ENCODE measurements at places on chromosomes 3 and 15. TPM values are rescaled to one million over a fixed set of nuclear protein-coding genes. Genes with fewer than 3 reads are reported as not detected.

The TNNC1 gene
- 18.7 TPM for total RNA-seq

The SH3GL3 gene
- total RNA-seq = not detected

The TRPC1 gene
- total RNA-seq = 7.6 TPM

The ADGRG7 gene
- not detected for total RNA-seq

The MESD gene
- total RNA-seq = 46.2 TPM

The CAMP gene
- not detected for total RNA-seq

The GOLGA8G gene
- not detected for total RNA-seq

The CPN2 gene
- total RNA-seq = 27.7 TPM

The DNAH12 gene
- 0.11 TPM for total RNA-seq

The COL6A5 gene
- not detected for total RNA-seq

The NEK11 gene
- 2.2 TPM for total RNA-seq

The CKMT1B gene
- 0.73 TPM for total RNA-seq

The FBLN2 gene
- total RNA-seq = not detected

The SEMA5B gene
- not detected for total RNA-seq

The RAB6B gene
- not detected for total RNA-seq

The CCDC39 gene
- total RNA-seq = not detected

The GCSAM gene
- total RNA-seq = not detected

The UBE2E2 gene
- 0.77 TPM for total RNA-seq

The CLSTN2 gene
- not detected for total RNA-seq

The MYRIP gene
- 0.60 TPM for total RNA-seq

The GOLGA6L7 gene
- total RNA-seq = not detected

The RPS27L gene
- 433 TPM for total RNA-seq

The SLC9A9 gene
- not detected for total RNA-seq

The LEKR1 gene
- total RNA-seq = 1.5 TPM

The IGSF11 gene
- total RNA-seq = not detected

The ST6GAL1 gene
- 62.1 TPM for total RNA-seq

The NKTR gene
- 24.9 TPM for total RNA-seq

The XCR1 gene
- total RNA-seq = not detected

The GOLGA6L9 gene
- 2.2 TPM for total RNA-seq

The CLDN18 gene
- not detected for total RNA-seq

The CPLX3 gene
- total RNA-seq = not detected

The FEZF2 gene
- not detected for total RNA-seq

The HLTF gene
- 39.8 TPM for total RNA-seq

The COL8A1 gene
- not detected for total RNA-seq

The ZIC4 gene
- total RNA-seq = not detected

The GOLGA8S gene
- not detected for total RNA-seq

The GOLGA8O gene
- total RNA-seq = not detected

The RBSN gene
- 14.7 TPM for total RNA-seq

The ABHD2 gene
- 12.2 TPM for total RNA-seq

The PARP15 gene
- not detected for total RNA-seq

The NUDT16 gene
- 14.8 TPM for total RNA-seq

The PP2D1 gene
- total RNA-seq = not detected

The CDC25A gene
- 45.4 TPM for total RNA-seq

The NR2E3 gene
- total RNA-seq = not detected

The AQP9 gene
- not detected for total RNA-seq

The AHSG gene
- 2,043 TPM for total RNA-seq

The ZFYVE19 gene
- 19.2 TPM for total RNA-seq

The MB21D2 gene
- total RNA-seq = 2.8 TPM

The CCDC54 gene
- total RNA-seq = not detected

The SOX14 gene
- total RNA-seq = not detected

The BFSP2 gene
- total RNA-seq = not detected

The SYNPR gene
- not detected for total RNA-seq

The CYP11A1 gene
- 0.66 TPM for total RNA-seq

The PPP1R14D gene
- 0.53 TPM for total RNA-seq

The UACA gene
- total RNA-seq = 22.1 TPM

The DUOXA1 gene
- not detected for total RNA-seq

The KNG1 gene
- 3.5 TPM for total RNA-seq

The PDCD6IP gene
- total RNA-seq = 116 TPM

The TM4SF4 gene
- 0.95 TPM for total RNA-seq

Measured in HepG2 (cell line).